ENCODE measurements at places on chromosomes 2 and 18.

- DNase-seq: no peak
These were observed 39.9 kb upstream of the DARS1 start for GRCh38 chr2:136025057-136025973.

DNA sequence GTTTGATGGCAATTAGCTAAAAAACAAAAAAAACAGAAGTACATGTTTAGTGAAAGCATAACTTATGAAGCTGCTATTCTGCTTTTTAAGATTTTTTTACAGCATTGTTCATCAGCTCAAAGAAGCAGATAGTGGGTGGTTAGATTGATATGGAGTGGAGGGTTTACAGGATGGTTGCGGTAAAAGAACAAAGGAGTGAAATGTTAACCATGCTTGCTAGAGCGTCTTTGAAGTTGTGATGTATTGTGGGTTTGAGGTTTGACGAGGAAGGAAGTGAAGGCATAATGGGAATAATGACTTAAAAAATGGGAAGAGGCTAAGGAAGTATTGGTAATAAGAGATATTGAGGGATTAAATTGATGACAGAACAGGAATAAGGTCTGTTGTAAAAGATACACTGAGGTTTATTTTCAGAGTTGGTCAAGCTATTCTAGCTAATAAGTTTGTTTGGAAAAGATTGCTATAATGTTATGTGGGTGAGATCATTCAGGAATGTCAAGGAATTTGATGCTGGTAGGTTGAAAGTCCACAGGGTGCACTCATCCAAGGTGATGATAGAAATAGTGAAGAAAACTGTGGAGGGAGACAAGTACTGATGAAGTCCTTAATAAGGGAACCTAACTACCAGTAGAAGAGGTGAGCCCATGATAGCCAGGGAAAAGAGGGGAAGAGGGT, 14.6 kb downstream of the SPOPL start:
- DNase-seq: no peak

GRCh38 chr18:76490670-76491472, 4.2 kb downstream of the ZNF516 start:
- DNase-seq: no peak

DNA sequence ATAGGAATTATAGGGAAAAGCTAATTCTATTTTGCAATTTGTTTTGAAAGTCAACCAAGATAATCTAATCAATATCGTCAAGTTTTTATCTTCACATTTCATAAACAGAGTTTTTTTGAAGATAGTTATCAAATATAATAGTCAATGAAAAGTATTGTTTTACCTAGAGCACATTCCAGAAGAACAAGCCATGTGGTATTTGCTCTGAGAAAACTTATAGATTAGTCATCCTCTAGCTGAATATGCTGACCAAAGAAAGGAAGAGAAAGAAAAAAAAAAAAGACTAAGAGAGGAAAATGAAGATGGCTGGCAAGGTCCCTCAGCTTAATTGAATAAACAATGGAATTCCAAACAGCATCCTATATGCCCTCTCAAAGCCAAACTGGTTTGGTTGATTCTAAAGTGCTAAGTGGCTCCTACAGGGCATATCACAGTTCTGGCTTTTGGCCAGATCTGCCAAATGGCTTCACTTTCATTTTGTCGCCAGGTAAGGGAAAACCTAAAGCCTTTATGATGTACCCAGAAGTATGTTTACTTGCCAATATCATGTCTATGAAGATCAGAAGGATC, 132.6 kb downstream of the VWC2L start:
- DNase-seq: no peak

All from AML-193 (cell line).